ENCODE measurements at places on chromosomes 2 and 18.

- ATAC-seq = no peak
These were observed 43.4 kb downstream of the LHCGR start for GRCh38 chr2:48712151-48712550.

- no peak for ATAC-seq
These were observed 71.2 kb upstream of the DOCK10 start for GRCh38 chr2:225113371-225114015.

GRCh38 chr2:44801289-44801840 is 140.1 kb upstream of the SIX3 start:
- no peak for ATAC-seq

- no peak for ATAC-seq
These were observed 129.8 kb upstream of the EPAS1 start for GRCh38 chr2:46167406-46167805.

GRCh38 chr2:64456293-64456692 is 2.3 kb downstream of the LGALSL start:
- ATAC-seq = no peak

Measured in motor neuron (in vitro differentiated cells).